ENCODE measurements at places on chromosomes 6 and 20.

DNA sequence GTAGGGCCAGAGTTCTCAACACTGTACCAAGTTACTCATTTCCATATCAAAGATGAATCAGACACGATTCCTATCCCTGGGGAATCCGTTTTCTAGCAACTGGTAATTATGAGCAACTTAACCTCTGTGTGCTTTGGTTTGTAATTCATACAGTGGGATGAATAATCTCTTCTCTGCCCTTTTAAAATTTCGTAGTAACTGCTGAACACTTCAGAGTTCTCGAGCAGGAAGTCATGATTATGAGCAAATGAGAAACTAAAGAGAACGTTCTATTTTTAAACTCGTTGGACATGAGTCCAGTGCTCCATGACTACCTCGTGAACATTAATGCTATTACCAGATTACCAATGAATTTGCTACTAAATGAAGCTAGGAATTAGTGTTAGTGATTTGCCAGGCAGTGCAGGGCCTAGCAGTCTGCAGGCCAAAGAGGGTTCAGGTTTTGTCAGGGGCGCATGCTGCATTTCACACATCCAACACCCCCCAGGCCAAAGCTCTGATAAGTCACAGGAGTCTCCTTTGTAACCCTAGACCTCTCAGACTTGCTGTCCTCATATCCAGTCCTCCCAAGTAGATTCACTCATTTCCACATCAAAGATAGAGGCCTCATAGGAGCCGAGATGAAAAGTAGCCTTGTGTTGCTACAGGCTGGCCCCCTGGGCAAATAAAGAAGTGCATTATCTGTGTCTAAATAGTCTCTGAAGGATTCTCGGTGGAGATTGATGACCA is 45.8 kb upstream of the VSTM2L start:
- no peaks in the 10 kb centered on the region for H3K27me3 ChIP-seq
- H3K4me1 ChIP-seq, result no peaks in the 10 kb centered on the region
- DNase-seq, result no peak
- peaks cover 9% of the 10 kb centered on the region for H3K36me3 ChIP-seq
- no peak overlapping the region for H3K27ac ChIP-seq
- H3K4me3 ChIP-seq, result no peak overlapping the region

- no peak overlapping the region for H3K27ac ChIP-seq
- H3K4me1 ChIP-seq, result no peaks in the 10 kb centered on the region
- no peaks in the 10 kb centered on the region for H3K27me3 ChIP-seq
- H3K4me3 ChIP-seq, result no peak overlapping the region
- no peaks in the 10 kb centered on the region for H3K36me3 ChIP-seq
Observed at GRCh38 chr6:149015535-149016525, 269.0 kb downstream of the UST start.

DNA sequence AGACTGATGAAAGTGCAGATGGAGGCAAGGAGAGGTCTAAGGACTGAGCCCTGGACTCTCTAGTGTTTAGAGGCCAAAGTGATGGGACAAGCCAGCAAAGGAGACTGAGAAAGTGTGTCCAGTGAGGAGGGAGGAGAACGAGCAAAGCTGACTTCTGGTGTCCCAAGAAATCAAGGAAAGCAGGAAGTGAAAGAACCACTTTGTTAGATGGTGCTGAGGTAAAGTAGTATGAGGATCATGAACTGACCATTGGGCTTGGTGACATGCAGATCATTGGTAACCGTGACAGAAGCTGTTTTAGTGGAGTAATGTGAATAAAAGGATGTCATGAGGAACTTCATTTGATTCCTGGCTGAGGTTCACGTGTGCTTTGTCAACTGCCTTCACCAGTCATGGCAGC is 108.4 kb downstream of the SLX4IP start:
- peaks cover 1% of the 10 kb centered on the region for H3K36me3 ChIP-seq
- no peak overlapping the region for H3K4me3 ChIP-seq
- peaks cover 25% of the 10 kb centered on the region for H3K4me1 ChIP-seq

GRCh38 chr6:2245877-2246863 is 765 bp upstream of the GMDS start:
- no peaks in the 10 kb centered on the region for H3K27me3 ChIP-seq
- H3K36me3 ChIP-seq, result peaks cover 26% of the 10 kb centered on the region
- H3K27ac ChIP-seq, result peak overlapping the region; percentile 94
- H3K4me3 ChIP-seq, result peak overlapping the region; percentile 91
- peak; percentile 48 for DNase-seq

DNA sequence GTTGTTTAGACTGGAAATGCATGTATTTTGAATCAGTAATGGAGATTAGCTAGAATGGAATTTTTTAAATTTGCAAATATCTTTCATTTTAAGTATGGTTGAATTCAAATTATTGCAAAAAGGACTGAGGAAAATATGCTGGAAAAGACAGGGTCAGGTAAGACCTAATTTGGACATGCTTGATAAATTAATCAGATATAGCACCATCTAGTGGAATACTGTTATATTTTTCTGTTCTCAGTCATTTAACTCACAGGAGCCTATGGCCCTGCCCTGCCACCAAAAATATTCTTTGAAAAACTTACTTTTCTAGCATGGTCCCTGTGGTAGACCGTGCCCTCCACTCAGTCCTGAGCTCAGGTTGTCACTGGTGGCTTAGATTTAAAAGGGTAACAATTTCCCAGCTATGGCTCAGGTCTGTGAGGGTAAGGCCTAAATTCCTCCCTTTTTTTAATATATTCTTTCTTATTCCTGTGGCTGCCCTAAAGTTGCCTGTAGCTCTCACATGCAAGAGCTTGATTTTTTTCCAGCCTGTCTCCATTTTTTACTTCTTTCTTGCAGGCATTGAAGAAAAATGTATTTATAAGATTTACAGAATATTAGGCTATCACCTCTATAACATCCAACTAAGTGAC is 25.3 kb upstream of the KIAA1586 start:
- no peaks in the 10 kb centered on the region for H3K27me3 ChIP-seq
- no peaks in the 10 kb centered on the region for H3K4me1 ChIP-seq
- H3K36me3 ChIP-seq, result peaks cover 2% of the 10 kb centered on the region
- DNase-seq, result no peak

DNA sequence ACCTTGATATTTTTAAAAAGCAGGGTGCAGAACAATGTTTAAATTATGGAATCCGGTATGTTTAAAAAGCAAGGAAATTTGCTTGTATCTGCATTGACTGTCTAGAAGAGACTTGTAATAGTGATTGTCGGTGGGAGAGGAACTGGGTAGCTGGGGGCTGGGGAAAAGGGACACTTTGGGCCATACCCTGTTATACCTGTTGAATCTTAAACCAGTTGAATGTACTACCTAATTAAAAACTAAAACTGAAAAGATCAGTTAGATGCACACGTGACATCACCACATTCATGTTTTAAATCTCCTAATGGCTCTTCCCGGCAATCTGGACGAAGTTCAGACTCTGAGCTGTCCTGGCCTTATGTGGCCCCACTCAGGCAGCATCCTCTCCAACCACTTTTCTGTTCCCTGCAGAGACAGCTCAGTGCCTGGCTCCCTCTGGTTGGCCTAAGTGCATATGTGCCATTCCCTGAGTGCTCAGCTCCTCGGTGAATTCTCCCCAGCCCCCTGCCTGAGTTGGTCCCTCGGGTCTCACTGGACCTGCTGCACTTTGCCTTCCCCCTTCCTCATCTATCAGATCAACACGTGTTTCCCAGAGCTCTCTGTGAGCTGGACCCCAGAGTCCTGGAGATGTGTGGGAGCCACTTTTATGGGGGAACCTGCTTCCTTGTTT is 36.3 kb downstream of the SLC52A3 start:
- H3K36me3 ChIP-seq, result no peaks in the 10 kb centered on the region
- no peak overlapping the region for H3K27ac ChIP-seq
- DNase-seq, result no peak
- peaks cover 24% of the 10 kb centered on the region for H3K27me3 ChIP-seq
- no peak overlapping the region for H3K4me3 ChIP-seq

GRCh38 chr6:164502833-164503232 is 806.6 kb downstream of the C6orf118 start:
- H3K4me1 ChIP-seq, result no peaks in the 10 kb centered on the region
- H3K27me3 ChIP-seq, result no peaks in the 10 kb centered on the region
- DNase-seq, result no peak
- no peak overlapping the region for H3K4me3 ChIP-seq
- no peak overlapping the region for H3K27ac ChIP-seq

DNA sequence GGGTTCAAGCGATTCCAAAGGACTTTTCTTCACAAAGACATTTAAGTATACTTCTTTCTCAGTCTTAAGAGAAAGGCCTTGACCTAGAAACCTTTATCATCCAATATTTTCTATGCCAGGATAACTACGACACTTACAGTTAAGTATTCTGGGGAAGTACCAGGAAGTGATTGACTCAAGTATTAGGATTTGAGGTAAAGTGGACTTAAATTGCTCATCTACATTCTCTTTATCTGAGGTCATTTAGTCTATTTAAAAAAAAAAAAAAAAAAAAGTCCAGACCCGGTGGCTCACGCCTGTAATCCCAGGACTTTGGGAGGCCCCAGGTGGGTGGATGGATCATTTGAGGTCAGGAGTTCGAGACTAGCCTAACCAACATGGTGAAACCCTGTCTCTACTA is 114.7 kb downstream of the ZFAND3 start:
- H3K27me3 ChIP-seq, result no peaks in the 10 kb centered on the region
- no peak for DNase-seq
- no peak overlapping the region for H3K27ac ChIP-seq
- no peak overlapping the region for H3K4me3 ChIP-seq
- peaks cover 24% of the 10 kb centered on the region for H3K36me3 ChIP-seq

- no peaks in the 10 kb centered on the region for H3K27me3 ChIP-seq
- DNase-seq, result no peak
- peaks cover 5% of the 10 kb centered on the region for H3K4me1 ChIP-seq
- no peak overlapping the region for H3K27ac ChIP-seq
- peaks cover 10% of the 10 kb centered on the region for H3K36me3 ChIP-seq
- no peak overlapping the region for H3K4me3 ChIP-seq
Observed at GRCh38 chr20:34746674-34747073, 42.5 kb downstream of the TP53INP2 start.

GRCh38 chr6:35318196-35319171 is 20.9 kb downstream of the DEF6 start:
- no peak for DNase-seq
- no peaks in the 10 kb centered on the region for H3K27me3 ChIP-seq
- peaks cover 27% of the 10 kb centered on the region for H3K4me1 ChIP-seq
- no peak overlapping the region for H3K27ac ChIP-seq
- peaks cover 50% of the 10 kb centered on the region for H3K36me3 ChIP-seq

DNA sequence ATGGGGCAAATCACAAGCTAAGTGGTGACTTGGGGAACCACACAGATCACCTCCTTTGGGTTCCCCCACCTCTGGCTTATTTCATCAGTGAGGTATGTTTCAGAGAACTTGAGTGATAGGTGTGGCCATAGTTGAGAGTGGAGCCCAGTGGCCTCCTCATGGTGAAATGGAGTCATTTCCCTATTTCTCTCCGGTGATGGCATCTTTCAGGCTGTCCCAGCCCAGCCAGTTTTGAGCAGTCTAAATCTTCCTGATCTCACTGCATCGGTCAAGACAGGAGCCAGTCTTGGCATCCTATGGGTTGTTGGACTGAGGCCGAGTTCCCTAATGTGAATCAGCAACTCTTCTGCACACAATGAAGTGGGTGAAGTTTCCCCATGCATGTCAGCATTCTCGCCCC is 132.4 kb downstream of the EYA2 start:
- no peaks in the 10 kb centered on the region for H3K36me3 ChIP-seq
- no peaks in the 10 kb centered on the region for H3K4me1 ChIP-seq
- no peak overlapping the region for H3K27ac ChIP-seq
- H3K27me3 ChIP-seq, result peaks cover 18% of the 10 kb centered on the region

DNA sequence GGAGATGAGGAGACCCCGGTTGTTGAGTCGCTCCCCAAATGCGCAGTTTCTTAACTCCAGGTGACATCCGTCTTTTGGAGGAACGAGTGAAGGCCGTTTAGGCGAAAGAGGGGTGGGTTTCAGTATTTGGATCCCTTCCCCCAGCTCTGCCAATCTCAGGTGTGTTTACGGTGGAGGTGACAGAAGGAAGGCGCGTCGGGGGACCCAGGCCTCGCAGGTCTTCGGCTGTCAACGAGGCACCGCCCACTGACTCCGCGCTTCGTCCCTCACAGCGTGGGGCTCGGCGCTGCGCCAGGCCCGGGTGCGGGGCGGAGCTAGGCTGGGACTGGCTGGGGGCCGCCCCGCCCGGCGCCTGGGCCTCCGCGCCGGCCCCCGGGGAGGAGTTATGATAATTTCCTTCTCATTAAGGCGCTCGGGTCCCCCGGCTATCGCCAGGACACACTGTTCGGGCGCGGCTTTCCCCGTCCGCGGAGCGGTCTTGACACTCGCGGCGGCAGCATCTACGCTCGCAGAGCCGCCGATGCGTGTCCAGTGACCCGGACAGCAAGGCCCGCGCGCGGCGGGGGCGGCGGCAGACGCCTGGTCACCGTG is at the start of gene TFAP2C:
Gene TFAP2C, plus strand, starts transcription at position 434 of the 591 bp plus-strand sequence. CDS start 239 bp downstream, outside the sequence.
- H3K4me3 ChIP-seq, result peak within 1 kb of the TSS; percentile 11
- peaks cover 9% of the 10 kb centered on the region for H3K4me1 ChIP-seq
- peaks cover 97% of the 10 kb centered on the region for H3K27me3 ChIP-seq
- peak; percentile 62 for DNase-seq
- no peak within 1 kb of the TSS for H3K27ac ChIP-seq

GRCh38 chr6:79296211-79296610 is 61.7 kb upstream of the HMGN3 start:
- no peak overlapping the region for H3K4me3 ChIP-seq
- H3K4me1 ChIP-seq, result no peaks in the 10 kb centered on the region
- DNase-seq, result no peak
- peaks cover 12% of the 10 kb centered on the region for H3K27me3 ChIP-seq
- no peak overlapping the region for H3K27ac ChIP-seq
- H3K36me3 ChIP-seq, result no peaks in the 10 kb centered on the region

- H3K36me3 ChIP-seq, result no peaks in the 10 kb centered on the region
- H3K4me1 ChIP-seq, result no peaks in the 10 kb centered on the region
- no peak overlapping the region for H3K27ac ChIP-seq
- no peak overlapping the region for H3K4me3 ChIP-seq
- DNase-seq, result no peak
Observed at GRCh38 chr6:70241031-70241430, 61.9 kb downstream of the COL9A1 start.

DNA sequence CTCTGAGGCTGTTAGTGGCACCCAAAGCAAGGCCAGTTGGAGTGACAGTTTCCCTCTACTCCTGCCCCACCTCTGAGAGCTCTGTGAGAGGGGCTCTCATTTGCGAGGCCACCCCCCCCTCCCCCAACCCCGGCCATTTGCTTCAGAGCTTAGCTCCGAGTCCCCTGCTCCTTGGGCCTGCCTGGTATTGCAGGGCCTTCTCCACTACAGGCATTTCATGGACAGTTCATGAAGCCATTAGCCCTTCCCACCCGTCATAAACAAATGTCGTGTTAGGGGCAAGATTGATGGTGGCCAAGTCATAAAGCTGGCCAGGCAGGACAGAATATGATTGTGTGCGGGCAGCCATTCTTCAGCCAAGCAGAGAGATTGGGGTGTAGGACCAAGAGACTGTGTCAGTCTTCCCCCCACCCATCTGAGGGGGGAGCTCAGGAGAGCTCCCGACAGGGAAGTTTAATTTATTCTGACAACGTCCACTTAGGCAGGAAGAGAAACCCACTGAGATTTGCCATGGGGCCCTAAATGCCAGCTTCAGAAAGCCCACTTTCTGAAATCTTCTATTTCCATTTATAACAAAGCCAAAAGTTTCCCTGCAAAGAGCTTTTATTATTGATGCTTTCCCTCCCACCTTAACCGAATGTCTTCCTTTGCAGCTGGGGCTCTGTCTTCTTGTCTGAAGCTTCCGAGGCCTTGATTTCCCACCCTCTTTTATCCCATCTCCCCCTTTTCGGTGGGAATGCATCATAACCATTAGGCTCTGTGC is 7.2 kb downstream of the FOXC1 start:
- H3K36me3 ChIP-seq, result no peaks in the 10 kb centered on the region
- no peak overlapping the region for H3K4me3 ChIP-seq
- DNase-seq, result no peak

- DNase-seq, result no peak
- H3K27ac ChIP-seq, result no peak overlapping the region
- H3K4me1 ChIP-seq, result no peaks in the 10 kb centered on the region
Observed at GRCh38 chr6:159125014-159125609, 44.1 kb upstream of the FNDC1 start.
